ENCODE measurements at places on chromosomes 6 and 20.

DNA sequence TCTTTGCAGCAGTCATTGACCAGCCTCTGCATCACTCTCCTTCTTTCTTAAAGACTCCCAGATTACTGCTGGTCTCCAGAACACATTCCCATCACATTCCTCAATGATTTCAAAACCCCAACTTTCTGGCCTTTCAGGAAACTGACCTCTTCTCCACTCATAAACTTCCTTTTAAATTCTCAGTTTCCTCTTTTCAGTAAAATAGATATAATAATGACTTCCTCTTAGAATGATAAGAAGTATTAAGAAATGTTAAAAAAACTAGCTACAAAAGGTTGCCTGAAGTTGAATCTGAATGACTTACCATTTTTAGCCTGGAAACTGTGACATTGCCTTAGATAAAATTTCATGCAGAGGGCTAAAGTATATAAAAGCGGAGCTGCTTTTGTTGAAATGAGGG is 239.3 kb downstream of the OGFRL1 start:
- no peak for DNase-seq

GRCh38 chr6:28208111-28208659 is 16.9 kb upstream of the ZSCAN9 start:
- DNase-seq: no peak

DNA sequence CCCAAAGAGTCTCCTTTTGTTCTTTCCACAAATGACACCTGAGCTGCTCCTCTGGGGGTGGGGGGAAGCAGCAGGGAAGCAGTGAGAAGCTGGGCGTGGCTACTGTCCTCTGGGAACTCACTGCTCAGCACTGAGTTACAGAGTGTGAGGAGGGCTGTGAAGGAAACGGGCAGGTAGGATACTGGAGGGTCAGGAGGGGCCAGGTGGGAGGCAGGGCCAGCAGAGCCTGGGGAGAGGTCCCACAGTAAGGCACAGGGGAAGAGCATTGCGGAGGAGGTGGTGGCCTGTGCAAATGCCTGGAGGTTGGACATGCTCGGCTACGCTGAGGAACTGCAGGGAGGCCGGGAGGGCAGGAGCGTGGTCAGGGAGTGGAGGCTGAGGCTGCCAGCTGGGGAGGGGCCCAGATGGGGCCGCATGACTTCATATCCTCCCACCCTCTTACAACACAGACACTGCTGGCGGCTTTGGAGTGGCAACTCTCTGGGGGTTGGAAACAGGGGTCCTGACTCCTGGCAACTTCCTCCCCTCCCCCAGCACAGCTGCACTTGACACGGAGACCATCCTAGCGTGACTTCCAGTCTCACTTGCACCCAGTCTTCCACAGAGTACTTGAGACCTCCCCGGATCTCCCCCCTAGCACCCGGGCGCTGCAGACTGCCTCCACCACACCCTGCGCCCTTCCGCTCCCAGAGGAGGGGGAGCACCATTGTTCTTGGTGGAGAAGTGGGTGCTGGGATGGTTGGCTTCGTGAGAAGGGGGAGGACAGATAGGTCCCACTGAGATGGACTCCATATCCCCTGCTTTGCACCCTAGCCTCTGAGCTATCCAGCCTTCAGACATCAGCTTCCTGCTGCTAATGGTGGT is 34.2 kb downstream of the RBM38 start:
- no peak for DNase-seq

- no peak for DNase-seq
Observed at GRCh38 chr6:113679051-113679450, 178.1 kb upstream of the MARCKS start.

- DNase-seq: no peak
Observed at GRCh38 chr6:45479834-45480751, 102.4 kb upstream of the SUPT3H start.

DNA sequence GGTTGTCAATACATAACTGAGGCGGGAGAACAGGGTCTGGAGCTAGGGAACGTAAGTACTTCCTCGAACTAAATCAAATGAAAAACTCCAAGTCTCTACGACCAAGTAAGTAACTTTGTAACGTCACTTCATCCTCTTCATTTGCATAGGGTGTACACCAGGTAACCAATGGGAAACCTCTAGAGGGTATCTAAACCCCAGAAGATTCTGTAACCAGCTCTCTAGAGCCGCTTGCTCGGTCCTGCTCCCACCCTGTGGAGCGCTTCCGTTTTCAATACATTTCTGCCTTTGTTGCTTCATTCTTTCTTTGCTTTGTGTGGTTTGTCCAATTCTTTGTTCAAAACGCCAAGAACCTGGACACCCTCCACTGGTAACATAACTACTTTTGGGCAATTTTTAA is 133.5 kb upstream of the TMEM170B start:
- no peak for DNase-seq
